Activated CD8-positive, alpha-beta memory T cell treated with anti-CD3 and anti-CD28 coated beads, Interleukin-2, amount 50 U/mL, for 48 hours (primary cell): ENCODE measurements at places on chromosomes 7 and 10.

- no peak for DNase-seq
Observed at GRCh38 chr10:74333174-74333573, 182.2 kb downstream of the ADK start.

DNA sequence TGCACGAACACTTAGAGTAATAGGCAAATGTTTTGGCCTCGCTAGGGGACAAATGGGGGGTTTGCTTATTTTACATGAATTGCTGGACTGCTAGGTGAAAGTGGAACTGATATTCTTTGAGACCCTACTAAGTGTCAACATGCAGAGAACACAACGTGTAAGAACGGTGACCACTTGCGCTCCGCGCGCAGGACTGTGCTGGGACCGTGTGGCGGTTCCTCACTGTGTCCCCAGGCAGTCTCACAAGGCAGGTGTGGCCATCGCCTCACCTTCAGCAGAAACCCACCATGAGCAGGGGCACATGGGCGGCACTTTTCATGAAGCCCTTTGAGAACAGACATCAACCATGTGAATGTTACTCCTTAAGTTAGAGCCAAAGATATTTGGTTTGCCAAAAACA lies 27.2 kb downstream of the PTPRN2 start:
- DNase-seq = no peak

DNA sequence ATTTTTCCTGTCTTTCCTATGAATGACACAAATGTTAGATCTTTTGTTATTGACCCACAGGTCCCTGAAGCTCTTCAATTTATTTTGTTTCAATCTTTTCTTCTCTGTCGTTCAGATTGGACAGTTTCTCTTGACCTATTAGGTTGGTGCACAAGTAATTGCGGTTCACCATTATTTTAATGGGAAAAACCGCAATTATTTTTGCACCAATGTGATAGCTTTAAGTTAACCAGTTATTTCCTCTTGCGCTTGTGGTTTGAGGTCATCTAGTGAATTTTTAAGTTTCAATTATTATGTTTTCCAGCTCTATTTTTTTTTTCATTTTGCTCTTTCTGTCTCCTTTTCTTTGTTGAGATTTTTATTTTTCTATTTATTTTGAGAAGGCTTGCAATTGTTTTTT lies 399.2 kb downstream of the INHBA start:
- DNase-seq = no peak

GRCh38 chr10:67618116-67618515 lies 77.9 kb downstream of the CTNNA3 start:
- no peak for DNase-seq

DNA sequence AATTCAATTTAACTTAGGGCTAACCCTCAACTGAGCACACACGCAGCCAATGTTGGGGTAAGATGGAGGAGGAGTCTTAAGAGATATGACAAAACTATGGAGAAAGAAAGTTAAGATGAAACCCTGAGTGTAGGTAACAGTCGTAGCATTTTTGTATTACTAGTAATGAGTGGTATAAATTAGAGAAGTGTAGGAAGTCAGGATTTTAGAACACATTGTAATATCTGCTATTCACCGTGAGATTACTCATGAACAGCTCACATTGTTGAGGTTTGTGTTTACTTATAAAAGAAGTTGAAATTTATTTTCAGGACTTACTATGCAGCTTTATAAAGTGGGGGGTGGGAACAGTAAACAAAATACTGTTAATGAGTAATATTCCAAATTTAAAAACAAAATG lies 107.2 kb downstream of the ARHGAP21 start:
- DNase-seq = no peak

GRCh38 chr7:83550100-83550499 lies 98.8 kb downstream of the SEMA3E start:
- DNase-seq = no peak

GRCh38 chr10:76085817-76086167 lies 654.4 kb downstream of the LRMDA start:
- no peak for DNase-seq

DNA sequence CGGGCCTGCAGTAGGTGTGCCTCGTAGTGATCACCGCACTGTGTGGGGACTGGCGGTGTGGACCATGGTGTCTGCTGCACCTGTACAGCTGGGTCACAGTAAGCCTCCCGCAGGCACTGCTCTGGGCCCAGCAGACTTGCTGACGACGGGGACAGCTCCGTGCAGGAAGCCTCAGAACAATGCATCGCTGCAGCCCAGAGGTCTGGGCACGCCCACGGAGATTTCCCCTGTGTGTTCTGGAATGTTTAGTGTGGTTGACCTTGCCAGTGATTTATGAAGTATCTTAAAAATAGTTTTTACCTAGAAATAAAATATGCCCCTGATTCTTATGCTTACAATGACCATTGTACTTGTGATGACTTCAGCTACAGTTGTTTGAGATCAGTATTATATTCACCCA lies 59.1 kb upstream of the ZNF32 start:
- DNase-seq = no peak

DNA sequence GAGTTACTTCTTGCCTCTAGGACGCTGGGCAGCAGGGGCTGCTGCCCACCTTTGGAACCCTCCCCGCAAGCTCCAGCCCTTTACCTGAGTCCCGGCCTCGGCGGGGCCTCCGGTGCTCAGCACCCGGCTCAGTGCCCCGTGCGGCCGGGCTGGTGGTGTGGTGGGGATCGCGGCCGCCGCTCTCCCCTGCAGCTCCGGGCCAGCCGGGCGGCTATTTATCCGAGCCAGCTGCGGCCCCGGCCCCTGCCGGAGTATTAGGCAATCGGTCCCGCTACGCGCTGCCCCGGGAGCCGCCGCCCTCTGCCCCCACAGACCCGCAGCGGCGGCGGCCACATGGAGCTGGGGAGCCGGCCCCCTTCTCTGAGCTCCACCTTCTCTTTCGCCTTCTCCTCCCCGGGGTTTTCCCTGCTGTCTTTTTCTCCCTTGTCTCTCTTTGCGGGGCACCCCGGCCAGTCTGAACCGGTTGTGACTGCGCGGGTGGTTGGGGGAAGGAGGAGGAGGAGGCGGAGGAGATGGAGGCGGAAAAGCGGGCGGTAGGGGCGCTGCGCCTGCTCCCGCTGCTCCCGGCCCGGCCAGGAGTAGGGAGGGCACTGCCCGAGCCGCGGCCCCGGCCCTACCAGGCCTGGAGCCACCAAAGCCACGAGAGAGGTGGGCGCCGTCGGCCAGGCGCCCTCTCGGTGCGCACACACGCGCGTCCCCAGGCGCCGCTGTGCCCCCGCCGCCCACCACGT lies at the start of gene SLC16A9:
TSS of gene SLC16A9 (minus strand) at position 456 of the 731 bp plus-strand sequence. CDS start 25,559 bp downstream, outside the sequence.
- peak; percentile 68 for DNase-seq

GRCh38 chr10:24958721-24959381 lies 6.4 kb upstream of the PRTFDC1 start:
- DNase-seq = no peak

DNA sequence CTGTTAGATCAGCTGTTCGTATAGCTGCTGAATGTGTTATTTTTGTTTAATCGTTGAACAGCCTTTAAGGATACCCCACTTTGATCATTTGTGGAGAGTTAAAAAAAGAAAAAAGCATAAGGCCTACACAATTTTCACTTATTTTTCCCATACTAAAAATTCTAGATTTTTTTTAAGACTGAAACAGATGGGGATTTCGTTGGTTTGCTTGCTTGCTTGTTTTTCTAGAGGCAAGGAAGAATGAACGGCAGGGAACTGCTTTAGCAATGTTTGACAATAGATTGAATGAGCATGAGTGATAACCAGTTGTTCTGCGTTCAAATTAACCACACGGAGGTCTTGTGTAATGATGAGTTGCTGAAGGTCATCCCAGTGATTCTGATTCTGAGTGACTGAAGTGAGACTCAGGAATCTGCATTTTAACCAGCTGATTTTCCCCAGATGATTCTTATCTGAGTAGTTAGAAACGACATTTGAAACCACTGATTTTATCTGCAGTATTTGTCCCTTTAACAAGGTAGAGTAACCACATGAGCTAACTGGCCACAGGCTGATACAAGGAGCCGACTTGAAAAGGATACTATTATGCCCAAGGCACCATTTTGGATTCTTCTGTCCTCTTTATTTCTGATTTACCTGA lies 85.9 kb downstream of the GPR37 start:
- no peak for DNase-seq

- DNase-seq = no peak
Observed at GRCh38 chr7:31028417-31028992, 23.6 kb upstream of the ADCYAP1R1 start.

- peak; percentile 26 for DNase-seq
Observed at GRCh38 chr10:124325633-124325914, 93.1 kb downstream of the OAT start.

DNA sequence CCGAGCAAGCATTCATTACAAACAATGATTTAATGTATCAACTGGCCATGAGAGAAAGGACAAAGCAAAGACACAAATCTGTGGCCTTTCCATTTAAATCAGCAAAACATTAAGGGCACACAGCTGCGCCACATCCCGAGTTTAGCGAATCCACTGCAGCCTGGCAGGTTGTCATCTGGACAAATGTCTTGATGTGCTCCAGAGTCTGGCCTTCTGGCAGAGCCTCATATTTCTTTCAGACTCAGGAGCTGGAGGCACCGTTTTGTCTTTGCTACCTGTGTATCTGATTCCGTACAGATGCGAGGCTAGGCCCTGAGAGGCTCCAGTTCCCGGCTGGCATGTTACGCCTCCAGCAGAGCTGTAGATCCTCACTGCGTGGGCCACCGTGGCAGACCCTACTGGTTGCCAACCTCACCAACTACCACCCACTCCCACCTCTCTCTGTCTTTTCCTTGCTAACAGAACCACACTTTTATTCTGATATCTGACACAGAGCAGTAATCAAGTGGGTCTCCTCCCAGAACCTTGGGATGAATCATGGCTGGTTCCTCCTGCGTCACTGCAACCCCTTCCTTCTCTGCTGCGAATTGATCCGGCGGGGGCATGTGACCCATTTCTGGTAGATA lies 40.9 kb upstream of the EFCAB10 start:
- DNase-seq = no peak

GRCh38 chr10:129767751-129768150 lies 196.3 kb downstream of the EBF3 start:
- DNase-seq = peak; percentile 12

DNA sequence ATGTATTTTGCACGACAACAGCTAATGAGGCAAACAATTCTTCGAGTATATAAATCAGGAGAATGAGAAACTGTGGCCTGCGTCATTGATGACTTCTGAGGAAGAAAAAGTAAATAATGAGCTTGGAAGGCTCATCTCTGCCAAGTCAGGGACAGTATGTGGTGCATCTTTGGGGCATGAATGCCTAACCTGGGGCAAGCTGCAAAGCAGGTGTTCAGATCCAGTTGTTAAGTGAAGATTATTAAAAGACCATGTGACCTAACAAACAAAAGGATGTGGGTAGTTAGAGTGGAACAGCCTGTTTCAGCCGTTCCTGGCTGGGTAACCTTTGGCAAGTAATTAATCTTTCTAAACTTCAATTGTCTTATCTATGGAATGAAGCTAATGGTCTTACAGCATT lies 93.0 kb downstream of the LYZL2 start:
- no peak for DNase-seq

- no peak for DNase-seq
Observed at GRCh38 chr7:82263920-82264782, 179.4 kb downstream of the CACNA2D1 start.
